ENCODE measurements at places on chromosomes 12 and 14.

DNA sequence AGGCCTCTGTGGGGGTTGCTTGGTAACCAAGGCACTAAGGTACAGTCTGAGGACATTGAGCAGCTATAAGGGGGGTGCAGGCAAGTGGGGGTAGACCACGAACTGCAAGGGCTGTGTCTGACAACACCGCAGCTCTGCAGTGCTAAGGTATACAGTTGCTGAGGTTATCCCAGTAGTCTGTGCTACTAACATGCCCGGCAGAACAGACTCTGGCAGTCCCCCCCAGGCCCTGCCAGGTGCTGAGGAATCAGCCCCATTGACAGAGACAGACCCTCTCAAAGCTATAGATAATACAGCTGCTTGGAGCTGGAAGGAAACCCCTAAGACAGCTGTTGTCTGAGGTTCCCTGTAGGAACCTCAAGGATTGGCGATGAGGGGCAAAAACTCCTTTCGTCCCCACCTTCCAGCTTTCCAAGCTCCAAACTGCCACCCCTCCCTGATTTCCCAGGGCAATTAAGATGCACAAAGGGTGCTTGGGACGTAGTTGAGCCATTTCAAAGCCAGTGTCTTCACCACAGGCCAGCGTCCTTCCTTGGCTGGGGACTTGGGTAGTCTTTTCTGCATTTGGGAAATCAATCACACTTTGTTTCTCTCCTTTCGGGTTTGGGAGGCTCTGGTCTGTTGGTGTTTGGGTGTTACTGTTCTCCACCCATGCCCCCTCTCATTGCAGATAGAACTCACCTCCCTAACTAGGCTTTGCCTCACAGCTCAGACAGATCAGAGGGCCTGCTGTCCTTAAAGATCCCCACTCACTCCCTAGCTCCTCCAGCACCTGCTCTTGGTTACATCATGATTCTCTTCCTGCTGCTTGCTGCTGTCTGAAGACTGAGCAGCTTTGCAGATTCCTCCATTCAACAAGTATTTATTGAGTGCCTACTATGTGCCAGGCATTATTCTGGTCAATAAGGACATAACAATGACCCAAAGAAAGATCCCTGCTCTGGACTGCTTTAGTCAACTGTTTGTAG lies 2.0 kb upstream of the MYH7 start:
- no peak for DNase-seq

- DNase-seq = no peak
Observed at GRCh38 chr12:130712346-130713065, 3.6 kb downstream of the RIMBP2 start.

DNA sequence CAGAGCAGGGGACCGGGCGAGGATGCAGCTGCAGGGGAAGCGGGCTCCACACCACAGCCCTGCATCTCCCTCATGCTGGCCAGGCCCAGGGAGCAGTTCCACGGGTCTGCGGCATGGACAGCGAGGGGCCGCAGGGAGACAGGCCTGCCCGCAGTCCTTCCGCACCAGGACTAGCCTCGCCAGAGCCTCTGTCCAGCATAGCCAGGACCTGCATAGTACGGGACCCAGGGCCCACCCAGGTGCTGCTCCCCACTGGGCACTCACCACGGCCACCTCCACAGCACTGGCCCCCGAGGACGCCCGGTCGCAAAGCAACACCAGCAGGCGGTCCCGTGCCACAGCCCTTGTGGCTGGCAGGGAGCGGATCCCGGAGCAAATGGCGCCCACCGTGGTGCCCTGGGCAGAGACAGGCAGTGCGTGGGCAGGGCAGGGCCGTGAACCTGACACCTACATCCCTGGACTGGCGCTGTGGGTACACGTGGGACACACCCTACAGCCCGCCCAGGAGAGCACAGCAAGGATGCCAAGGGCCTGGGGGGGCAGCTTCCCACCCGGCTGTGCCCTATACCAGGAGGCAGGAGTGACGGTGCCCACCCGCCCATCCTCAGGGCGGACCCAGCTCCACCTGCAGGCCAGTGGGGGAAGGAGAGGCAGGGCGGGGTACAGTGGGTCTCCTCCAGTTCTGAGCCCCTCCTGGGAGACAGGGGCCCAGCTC lies 23.8 kb downstream of the JAG2 start:
- DNase-seq = no peak

DNA sequence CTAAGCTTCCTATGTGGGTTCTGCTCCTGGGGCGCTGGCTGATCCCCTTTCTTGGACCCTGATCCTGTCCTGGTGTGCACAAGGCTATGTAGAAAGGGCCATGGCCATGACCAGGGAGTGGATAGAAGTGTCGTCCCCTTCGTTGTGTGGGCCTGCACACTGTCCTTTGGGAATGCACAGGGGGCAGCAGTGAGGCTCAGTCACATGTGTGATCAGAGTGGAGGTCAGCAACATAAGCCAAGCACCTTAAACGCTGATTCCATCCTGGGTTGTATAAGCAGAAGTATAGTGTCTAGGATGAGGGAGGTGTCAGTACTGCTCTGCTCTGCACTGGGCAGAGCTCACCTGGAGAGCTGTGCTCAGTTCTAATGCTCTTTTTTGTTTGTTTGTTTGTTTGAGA lies 48.4 kb downstream of the ESRRB start:
- DNase-seq = no peak

DNA sequence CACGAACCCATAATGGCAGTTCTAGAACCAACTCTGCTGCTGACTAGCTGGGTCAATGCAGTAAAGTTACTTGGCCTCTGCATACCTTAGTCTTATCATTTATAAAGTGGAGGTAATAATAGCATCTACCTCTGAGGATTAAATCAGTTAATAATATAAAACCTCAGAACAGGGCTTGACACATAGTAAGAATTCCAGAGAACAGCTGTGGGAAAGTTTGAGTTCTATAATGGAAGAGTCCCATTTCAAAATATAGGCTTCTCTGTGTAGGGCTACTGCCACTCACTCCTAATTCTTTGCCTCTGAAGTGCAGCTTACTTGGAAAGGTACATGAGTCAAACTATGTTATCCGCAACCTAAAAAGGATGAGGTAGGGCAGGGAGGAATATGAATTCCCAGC lies 269.2 kb upstream of the PRKD1 start:
- DNase-seq = no peak

DNA sequence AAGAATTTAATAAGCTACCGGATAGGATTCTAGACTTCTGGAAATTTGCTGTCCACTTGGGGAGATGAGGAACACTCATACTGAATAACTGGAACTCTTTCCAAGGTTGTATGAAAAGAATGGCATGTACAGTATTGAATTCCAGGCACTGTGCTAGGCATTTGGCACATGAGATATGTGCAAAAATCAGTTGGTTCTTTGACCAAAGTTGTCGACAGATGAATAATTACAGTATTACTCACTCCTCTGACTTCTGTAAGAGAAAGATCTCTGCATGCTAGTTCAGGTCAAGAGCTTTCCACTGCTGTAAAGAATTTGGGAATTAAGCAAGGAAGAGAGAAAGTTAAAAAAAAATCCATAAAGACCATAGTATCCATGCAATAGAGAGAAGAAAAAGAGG lies 764.7 kb downstream of the BCL11B start:
- DNase-seq = no peak

- DNase-seq = no peak
Observed at GRCh38 chr14:50775357-50775756, 55.6 kb downstream of the NIN start.

DNA sequence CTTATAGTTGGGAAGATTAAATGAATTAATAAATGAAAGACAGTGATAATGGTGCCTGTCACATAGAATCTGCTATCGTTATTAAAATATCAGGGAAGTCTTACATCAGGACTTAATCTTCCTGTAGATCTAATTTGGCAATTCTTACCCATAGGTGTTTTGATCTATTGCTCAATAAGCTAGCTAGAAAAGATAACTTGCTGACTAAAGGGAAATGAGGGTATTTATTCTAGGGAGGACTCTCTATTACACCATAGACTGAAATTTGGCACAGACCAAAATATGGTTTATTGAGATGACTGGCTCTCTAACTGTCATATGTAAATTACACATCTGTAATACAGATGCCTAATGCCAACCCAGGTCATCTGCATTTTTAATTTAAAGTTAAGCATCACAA lies 11.5 kb downstream of the HAL start:
- no peak for DNase-seq

DNA sequence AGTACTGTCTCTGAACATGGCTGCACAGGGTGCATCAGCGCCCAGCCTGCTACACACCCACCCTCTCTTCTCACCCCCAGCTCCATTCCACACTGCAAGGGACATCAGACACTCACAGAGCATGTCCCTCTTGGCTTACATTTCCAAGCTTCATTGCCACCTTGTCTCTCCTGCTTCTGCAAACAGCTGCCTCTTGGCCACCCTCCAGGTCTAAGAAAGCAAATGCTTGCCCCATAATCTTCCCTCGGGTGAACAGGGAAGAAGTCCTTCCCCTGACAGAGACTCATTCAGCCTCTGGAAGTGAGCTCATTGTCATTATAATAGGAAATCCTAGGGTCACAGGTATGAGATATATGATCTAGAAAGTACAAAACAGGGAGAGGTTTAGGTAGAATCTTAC lies 505.2 kb downstream of the RMST start:
- DNase-seq = no peak

DNA sequence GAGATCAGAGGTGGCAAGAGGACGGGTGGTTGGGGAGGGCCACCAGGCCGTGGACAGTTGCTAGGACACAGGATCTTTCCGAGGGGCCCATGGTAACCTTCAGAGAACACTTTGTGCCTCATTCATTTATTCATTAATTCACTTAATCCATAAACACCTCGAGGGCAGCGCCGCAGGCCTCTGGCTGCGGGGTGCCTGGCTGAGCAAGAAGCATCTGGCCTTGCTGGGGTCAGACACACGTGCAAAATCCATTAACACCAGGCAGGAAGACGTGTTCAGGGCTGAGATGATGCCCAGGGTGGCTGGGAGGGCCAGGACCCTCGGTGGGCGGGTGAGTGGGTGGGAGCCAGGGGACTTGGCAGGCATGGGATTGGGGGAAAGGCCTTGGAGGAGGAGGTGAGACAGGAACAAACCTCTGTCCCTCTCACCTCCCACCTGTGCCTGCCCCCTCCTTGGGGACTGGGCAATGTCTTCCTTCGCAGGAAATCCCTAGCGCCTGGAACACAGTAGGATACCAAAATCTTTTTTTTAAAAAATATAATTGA lies 6.6 kb upstream of the DLK1 start:
- DNase-seq = no peak

GRCh38 chr12:82627799-82628198 lies 58.9 kb upstream of the TMTC2 start:
- no peak for DNase-seq

DNA sequence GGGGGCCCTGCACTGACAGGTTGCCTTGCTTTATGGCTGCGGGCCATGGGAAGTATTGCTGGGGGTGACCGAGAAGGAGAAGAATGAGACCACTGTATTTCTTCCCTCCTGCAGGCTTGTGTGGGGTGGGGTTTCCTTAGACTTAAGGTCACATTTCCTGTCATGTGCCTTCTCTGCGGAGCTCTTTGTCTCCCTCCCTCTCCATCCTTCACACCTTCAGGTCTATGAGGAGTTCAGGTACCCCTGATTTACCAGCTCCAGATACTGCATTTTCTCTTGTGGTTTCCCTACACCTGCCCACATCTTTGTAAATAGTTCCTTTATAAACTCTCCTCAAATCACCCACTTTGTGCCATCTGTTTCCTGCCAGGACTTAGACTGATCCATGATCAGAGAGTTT lies 3.6 kb downstream of the FNTB start:
- DNase-seq = no peak

DNA sequence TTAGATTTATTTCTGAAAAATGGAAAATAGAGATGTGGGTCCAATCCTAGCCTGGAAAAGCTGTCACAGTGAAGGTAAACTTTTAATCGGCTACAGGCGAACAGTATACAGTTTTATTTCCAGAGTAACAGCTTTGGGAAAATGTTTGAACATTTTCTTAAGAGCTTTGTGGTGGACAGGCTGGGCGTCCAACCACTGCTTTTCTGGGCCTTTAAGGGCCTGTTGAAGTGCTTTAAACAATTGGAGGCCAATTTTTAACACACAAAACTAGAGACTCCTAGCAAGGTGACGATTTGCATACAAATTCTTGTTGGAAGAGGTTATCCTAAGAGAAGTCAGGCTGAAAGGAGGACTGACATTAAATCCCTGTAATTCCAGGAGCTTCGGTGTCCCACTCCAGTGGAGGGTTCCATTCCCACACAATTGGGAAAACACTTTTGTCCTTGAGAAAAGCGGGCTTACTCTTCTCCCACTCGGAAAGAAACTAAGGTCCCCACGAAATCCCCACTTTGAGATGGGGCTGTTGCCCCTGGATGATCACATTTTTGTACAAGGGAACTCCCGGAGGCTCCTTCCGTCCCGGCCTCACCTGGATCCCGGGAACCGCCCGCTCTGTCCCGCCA lies 26.9 kb downstream of the BCL11B start:
- no peak for DNase-seq

DNA sequence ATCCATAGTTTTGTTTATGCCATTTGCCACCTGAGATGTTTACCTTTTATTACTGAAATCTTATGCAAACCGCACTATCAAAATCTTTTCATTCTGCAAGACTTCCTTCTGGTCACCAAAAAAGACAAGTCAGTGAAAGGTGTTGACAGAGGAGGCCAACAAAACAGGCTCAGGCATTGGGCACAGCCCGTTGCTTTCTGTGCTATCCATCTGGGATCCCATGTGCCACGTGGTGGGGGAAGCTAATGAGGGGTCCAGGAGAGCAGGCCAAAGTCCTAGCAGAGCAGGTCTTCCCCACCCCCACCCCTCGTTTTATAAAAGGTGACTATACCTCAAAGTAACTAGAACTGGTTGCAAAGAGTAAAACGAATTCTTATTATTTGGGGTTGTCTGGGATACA lies 1.2 kb downstream of the ALDH1L2 start:
- no peak for DNase-seq

- DNase-seq = no peak
Observed at GRCh38 chr12:70353780-70354660, 12.1 kb upstream of the KCNMB4 start.

DNA sequence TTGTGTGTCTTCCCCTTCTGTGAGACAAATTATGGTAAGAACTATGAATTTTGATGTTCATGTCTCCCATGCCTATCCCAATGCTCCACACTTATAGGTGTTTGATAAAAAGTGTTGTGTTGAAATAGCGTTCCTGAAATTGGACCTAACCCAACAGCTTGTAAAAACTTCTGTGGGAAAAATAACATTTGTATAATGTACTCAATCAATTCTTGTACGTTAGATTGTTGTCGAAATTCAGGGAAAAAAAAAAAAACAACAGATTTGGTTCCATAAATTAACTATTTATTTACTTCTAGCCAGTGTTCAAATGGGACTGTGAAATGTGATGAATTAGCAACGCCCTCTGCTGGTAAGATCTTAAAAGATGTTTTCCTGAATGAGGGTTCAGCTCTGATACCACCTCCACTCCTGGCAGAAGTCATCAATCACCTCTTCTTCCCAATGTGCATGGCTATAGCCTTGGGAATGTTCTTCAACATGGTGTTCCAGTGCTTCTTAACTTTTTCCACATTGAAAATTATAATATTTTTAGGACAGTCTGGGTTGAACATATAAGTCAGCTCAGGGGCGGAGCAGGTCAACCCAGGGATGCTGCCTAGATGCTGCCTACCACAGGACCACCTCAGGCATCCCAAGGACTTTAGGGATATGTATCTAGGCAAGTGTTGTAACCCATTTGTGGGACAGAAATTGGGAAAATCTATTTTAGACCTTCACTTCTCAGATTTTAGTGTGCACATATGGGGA lies 170.6 kb downstream of the OTOGL start:
- DNase-seq = no peak

- DNase-seq = no peak
Observed at GRCh38 chr12:87302126-87302745, 727.0 kb downstream of the C12orf50 start.

Measured in activated CD4-positive, alpha-beta T cell treated with anti-CD3 and anti-CD28 coated beads, Interleukin-2, amount 50 U/mL, for 4 hours (primary cell).